Activated CD4-positive, alpha-beta T cell treated with anti-CD3 and anti-CD28 coated beads, Interleukin-2, amount 50 U/mL, for 24 hours (primary cell): ENCODE measurements at places on chromosomes 2 and 18.
A peak's percentile ranks its signal among the peaks of the same experiment; 100 is the strongest.

DNA sequence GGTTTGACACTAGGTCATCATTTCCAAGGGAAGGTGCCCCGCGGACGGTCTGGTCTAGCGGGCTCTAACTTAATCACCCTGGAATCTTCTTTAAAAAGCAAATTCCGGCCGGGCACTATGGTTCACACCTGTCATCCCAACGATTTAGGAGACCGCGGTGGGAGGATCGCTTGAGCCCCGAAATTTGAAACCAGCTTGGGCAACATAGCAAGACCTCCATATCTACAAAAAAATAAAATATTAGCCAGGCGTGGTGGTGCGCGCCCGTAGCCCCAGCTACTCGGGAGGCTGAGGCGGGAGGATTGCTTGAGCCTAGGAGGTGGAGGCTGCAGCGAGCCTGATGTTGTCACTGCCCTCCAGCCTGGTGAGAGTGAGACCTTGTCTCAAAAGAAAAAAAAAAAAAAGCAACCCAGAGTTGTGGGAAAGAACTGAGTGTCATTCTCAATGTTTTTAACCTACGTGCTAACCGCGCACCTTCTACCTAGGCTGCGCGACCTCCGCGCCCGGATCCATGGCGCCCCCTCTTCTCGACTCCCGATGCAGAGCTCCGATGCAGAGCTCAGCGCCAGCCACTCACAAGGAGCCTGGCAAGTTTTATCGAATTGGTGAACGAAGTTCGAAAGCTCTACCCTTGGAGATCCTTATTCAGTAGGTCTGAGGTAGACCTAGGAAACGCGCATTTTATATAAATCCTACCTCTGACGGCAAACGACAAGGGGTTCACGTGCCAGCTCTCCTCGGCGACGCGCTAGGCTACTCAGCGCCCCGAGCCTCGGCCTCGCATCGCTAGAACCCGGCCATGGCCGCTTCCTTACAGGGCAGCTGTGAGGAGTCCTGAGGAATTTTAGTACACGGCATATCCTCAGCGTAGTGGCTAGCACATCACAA is 888 bp upstream of the TWSG1 start:
- DNase-seq = no peak

DNA sequence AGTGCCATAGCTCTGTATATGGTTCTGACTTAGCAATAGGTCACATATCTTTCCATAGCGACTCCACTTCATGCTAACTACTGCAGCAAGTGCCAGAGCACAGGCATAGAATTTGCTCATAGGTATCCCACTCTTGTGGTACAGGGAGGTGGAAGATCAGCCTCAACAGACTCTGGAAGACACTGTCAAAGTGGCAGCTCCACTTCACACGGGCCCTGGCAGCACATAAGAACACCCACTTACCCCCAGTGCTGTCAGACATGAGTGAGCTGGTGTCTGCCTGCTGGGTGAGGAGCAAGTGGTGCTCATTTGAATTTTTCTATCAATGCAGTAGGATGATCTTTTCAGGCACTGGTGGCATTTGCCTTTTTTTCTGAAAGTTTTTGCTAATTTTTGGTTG is 48.6 kb downstream of the BCL2L11 start:
- DNase-seq = no peak

DNA sequence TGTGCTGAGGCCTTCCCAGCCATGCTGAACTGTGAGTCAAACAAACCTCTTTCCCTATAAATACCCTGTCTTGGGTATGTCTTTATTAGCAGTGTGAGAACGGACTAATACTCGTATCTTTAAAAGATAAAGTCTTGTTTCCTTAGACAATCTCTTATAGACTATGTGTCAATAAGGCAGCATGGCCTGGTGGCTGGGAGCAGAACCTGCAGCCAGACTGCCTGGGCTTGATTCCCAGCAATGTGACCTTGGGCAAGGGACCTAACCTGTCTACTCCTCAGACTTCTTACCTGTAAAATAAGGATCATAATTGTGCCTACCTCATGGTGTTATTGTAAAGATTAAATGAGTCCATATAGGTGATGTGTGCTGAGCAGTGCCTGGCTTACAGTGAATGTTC is 198.7 kb downstream of the CDH20 start:
- no peak for DNase-seq

DNA sequence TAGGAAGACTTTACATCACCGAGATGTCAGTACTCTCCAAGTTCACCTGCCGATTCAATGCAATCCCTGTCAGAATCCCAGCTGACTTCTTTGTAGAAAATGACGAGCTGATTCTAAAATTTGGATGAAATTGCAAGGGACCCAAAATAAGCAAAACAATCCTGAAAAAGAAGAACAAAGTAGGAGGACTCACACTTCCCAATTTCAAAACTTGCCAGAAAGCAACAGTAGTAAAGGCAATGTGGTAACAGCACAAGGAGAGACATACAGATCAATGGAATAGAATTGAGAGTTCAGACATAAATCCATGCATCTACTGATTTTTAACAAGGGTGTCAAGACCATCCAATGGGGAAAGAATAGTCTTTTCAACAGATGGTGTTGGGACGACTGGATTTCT is 52.2 kb downstream of the SMAD7 start:
- no peak for DNase-seq

DNA sequence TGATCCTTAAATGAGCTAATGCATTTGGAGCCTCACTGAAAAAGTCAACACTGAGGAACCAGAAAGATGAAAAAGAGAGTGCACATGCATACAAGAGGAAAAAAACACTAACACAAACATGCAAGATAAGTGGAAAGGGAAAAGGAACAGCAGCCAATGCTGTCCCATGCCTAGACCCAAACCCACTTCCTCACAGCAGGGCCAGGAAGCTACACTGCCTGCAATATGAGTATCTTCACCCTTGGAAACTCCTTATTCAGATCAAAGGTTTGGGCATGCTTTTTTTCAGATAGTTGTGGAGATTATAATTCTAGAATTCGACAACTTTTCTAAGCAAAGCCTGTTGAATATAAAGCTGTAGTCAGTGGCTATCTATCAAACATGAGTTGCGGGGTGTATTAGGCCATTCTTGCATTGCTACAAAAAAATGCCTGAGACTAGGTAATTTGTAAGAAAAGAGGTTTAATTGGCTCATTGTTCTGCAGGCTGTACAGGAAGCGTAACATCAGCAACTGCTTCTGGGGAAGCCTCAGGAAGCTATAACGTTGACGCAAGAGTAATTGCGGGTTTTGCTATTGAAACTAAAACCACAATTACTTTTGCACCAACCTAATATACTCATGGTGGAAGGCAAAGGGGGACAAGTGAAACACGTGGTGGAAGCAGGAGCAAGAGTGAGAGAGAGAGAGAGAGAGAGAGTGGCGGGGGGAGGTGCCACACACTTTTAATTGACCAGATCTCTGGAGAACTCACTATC is 138.2 kb downstream of the MBD2 start:
- DNase-seq = no peak

DNA sequence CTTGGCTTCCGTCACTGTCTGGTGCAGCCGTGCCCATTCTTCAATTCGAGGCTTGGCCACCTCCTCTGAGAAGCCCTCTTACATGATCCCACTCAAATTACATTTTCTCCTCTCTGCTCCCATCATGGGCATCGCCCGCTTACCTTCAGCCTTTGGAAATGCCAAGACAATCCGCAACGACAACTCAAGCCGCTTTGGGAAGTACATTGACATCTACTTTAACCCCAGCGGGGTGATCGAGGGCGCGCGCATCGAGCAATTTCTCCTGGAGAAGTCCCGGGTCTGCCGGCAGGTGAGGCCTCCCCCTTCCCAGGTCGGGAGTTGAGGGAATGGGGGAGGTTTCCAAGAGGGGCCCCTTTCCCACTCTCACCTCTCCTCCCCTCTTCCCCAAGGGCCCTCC is 38.3 kb downstream of the MYO7B start:
- DNase-seq = no peak

GRCh38 chr2:176637486-176638166 is 368.4 kb downstream of the MTX2 start:
- DNase-seq = no peak

DNA sequence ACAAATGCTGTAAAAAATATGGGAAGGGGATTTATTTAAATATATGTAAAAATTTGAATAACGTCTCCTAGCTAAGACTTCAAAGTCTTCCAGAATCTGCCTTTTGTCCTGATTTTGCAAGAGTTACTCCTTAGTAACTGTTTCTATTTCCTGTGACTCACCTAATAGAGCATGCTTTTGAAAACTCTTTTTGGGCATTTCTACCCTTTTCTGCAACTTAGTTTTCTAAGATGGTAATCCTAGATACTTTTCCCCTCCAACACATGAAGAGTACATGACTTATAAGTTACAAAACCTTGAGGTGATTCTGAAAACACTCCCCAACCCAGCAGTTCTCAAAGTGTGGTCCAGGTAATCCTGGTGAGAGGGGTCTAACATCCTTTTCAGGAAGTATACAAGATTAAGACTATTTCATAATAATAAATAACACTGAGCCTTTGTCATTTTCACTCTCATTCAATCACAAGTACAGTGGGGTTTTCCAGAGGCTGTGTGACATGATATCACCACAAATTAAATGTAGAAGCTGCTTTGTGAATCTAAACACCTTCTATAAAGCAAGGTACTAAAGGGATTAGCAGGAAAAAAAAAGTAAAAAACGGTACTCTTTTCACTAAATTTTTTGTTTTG is 31.9 kb downstream of the PPP4R3B start:
- DNase-seq = no peak

- no peak for DNase-seq
Measured at GRCh38 chr2:204982303-204982702, 437.0 kb downstream of the PARD3B start.

DNA sequence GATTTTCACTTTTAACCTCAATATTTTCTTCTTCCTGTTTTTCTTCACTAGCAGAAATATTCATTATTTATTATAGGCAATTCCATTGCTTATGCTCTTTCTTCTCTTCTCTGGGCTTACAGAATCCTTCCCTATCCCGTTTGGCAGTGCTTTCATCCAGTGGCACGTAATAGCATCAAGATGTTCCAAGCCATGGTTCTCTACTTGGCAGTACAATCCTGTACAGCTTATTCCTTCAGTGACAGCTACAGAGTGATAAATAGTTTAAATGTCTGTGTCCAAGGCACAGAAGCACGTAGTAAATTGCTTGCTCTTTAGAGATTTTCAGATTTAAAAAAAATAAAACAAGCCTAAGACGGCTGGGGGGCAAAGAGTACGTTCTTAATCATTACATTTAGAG is 1964.3 kb downstream of the SUCLG1 start:
- DNase-seq = no peak

GRCh38 chr2:230435431-230435830 is 19.4 kb downstream of the SP100 start:
- DNase-seq = no peak

DNA sequence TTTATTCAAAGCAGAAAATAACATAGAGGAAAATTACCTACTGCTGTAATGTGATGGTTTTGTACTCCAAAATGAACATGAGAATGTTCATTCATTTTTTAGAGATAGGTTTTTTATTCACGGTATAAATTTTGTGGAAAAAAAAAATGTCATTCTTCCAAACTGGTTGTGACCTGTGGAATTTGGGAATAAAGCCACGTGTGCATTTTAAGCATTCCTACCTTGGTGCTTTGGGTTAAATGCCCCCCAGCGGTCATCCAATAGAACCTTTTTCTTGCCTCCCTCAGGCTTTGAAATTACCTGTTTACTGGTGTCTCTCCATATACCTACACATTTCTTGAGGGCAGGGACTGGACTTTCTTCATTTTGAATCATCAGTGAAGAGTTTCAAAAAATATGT is 740.7 kb downstream of the DPP10 start:
- DNase-seq = no peak

DNA sequence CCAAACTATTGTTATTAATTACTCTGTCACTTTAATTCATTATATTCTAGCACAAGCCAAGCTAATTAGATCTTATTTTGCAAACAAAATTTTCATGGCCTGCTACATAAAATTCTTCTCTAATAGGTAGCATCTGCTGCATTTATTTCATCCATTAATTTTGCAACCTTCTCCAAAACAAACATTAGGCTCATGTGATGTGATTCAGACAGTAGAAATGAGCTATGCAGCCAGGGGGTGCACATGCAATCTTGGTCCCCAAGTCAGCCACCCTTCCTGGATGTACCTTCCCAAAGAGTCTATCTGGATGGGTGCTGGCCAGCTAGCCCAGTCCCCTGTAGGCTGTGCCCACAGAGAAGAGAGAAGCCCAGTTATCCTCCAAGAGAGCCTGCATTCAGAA is 242.1 kb upstream of the OSR1 start:
- no peak for DNase-seq

- no peak for DNase-seq
Measured at GRCh38 chr2:226387499-226387942, 412.1 kb downstream of the IRS1 start.

GRCh38 chr18:39297225-39297624 is 1731.6 kb upstream of the CELF4 start:
- no peak for DNase-seq

- no peak for DNase-seq
Measured at GRCh38 chr2:62999905-63000304, 50.7 kb upstream of the OTX1 start.

DNA sequence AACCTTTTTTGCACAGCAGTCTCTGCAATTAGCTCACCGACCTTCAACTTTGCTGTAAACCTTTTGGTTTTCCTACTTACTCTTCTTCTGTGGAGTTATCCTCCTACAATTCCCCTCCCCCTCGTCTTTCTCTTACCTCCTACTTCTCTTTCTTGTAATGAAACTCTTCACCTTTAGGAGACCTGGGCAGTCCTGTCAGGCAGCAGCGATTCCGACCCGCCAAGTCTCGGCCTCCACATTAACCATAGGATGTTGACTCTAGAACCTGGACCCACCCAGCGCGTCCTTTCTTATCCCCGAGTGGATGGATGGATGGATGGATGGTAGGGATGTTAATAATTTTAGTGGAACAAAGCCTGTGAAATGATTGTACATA is 8.3 kb downstream of the TBR1 start:
- no peak for DNase-seq

GRCh38 chr2:70340761-70341476 is 39.1 kb upstream of the FAM136A start:
- peak; percentile 10 for DNase-seq

DNA sequence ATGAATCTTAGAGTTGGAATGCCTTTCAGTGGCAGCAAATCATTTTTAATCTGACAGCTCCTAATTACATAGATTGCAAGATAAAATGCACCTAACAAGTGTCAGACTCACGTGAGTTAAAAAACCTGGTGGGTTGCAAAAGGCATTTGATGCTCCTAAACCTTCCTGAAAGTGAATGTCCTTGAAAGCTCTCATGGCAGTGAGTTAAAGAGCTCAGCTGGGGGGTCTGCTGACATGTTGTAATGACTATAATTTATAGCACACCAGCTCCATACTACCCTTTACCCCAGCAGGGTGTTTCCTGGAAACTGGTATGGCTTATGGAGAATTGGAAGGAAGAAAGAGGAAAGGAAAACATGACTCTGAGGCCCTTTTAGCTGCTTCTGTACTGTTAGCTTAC is 91.9 kb upstream of the CAVIN2 start:
- no peak for DNase-seq
